ENCODE measurements at places on chromosomes 3 and 15.

DNA sequence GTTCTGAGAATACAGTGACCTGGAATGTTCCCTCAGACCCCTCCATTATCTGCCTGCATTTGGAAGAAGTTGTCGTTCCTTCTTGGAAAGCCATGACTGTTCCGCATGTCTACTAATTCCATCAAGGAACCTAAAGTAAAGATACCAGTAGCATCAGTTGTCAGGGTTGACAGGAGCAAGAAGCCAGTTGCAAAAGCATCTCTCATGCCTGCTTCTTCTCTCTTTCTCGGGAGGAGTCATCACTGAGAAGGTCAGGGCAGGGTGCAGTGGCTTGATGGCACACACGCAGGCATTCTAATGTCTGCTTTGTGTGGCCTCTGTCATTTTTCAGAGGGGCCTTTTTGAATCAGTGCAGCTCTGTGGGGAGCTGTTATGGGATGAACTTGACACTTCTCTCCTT is 276.6 kb upstream of the TPM1 start:
- DNase-seq = no peak

DNA sequence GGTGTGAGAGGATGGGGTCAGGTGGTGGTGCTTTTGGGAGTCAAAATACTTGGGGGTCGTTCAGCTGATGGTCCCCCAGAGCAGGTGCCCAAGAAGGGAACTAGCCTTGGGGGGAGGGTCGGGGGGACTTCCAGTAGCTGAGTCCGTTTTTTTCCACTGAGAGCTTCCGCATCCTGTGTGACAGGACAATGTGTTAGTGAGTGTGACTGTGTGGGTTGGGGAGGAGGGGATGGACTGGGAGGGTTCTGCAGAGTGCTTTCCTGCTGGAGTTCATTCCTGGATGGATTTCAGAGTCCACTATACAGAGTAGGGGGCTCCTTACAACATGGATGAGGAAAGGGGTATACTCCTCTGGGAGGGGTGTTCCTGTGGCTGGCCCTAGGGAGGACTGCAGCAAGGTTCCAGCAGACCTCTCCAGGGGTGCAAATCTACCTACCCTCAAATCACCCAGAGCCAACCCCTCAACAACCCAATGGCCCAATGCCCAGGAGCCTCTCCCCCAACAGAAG is 601 bp upstream of the HYAL2 start:
- DNase-seq = no peak

- no peak for DNase-seq
These were observed 12.8 kb downstream of the UBXN7 start for GRCh38 chr3:196419386-196419785.

- DNase-seq = no peak
These were observed 74.8 kb downstream of the STXBP5L start for GRCh38 chr3:120982608-120983320.

- no peak for DNase-seq
These were observed 21.3 kb upstream of the DGKG start for GRCh38 chr3:186383026-186383993.

GRCh38 chr3:18892756-18893155 is 255.6 kb upstream of the KCNH8 start:
- DNase-seq = no peak

- DNase-seq = no peak
These were observed 18.6 kb upstream of the SENP7 start for GRCh38 chr3:101531473-101532086.

GRCh38 chr3:102205647-102206046 is 229.2 kb upstream of the ZPLD1 start:
- DNase-seq = no peak

DNA sequence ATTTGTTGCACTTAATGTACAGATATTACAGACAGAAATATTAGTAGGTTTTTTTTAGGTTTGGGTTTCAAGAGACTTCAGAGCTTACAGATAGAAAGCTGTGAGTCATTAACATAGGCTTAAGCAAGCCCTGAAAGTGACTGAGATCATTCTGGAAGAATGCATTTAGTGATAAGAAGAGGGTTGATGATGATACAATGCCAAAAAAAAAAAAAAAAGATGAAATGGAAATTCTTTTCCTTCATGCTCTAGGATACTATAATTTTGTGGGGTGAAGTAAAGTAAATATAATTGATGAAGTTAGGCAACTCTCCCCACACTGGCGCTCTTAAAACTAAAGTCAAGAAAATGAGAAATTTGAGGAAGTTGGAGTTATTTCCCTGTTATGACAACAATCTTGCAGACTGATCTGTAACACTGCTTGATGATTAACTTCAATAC is 169.4 kb upstream of the ZNF385D start:
- DNase-seq = no peak

GRCh38 chr15:44081026-44082013 is 113.8 kb downstream of the FRMD5 start:
- no peak for DNase-seq
